Hair follicular keratinocyte (primary cell): ENCODE measurements at places on chromosomes 7 and 10. TPM values are rescaled to one million over a fixed set of nuclear protein-coding genes. Genes with fewer than 3 reads are reported as not detected.

The PIK3CG gene
- total RNA-seq = not detected in 2 replicates

The KCNMA1 gene
- 1.3 and 3.4 TPM in 2 replicates for total RNA-seq

The IDI1 gene
- total RNA-seq = 117 and 139 TPM in 2 replicates

The SUGCT gene
- total RNA-seq = 33.6 and 36.2 TPM in 2 replicates

The VPS50 gene
- total RNA-seq = 10.5 and 17.5 TPM in 2 replicates

The CCL24 gene
- total RNA-seq = not detected in 2 replicates

The MRLN gene
- total RNA-seq = not detected in 2 replicates

The NXPH1 gene
- total RNA-seq = not detected in 2 replicates

The UTF1 gene
- not detected in 2 replicates for total RNA-seq

The PNLIP gene
- not detected in 2 replicates for total RNA-seq

The KNDC1 gene
- not detected in 2 replicates for total RNA-seq

The DCLRE1C gene
- total RNA-seq = 6.6 and 8.7 TPM in 2 replicates

The SUN3 gene
- total RNA-seq = not detected in 2 replicates

The GPR37 gene
- 0.34 and 0.78 TPM in 2 replicates for total RNA-seq

The PANK1 gene
- total RNA-seq = 4.6 and 11.1 TPM in 2 replicates

The SPOCK2 gene
- 0.38 and 1.2 TPM in 2 replicates for total RNA-seq

The ACHE gene
- total RNA-seq = 0.31 TPM in 1 of 2 replicates, not detected in the other

The VSIR gene
- total RNA-seq = 10.1 and 20.5 TPM in 2 replicates

The MARCHF5 gene
- total RNA-seq = 6.0 and 6.6 TPM in 2 replicates

The GPNMB gene
- 1.9 and 2.9 TPM in 2 replicates for total RNA-seq

The RBP3 gene
- not detected in 2 replicates for total RNA-seq

The FZD8 gene
- 16.9 and 26.0 TPM in 2 replicates for total RNA-seq

The GATA3 gene
- total RNA-seq = 2.7 and 3.5 TPM in 2 replicates

The NKX1-2 gene
- total RNA-seq = 1.7 and 2.6 TPM in 2 replicates

The FAM107B gene
- 8.7 TPM in 2 replicates for total RNA-seq

The FKBP6 gene
- not detected in 2 replicates for total RNA-seq

The DOCK4 gene
- total RNA-seq = 8.2 and 12.5 TPM in 2 replicates

The CALML3 gene
- 58.4 and 62.7 TPM in 2 replicates for total RNA-seq

The PILRB gene
- 6.9 and 10.9 TPM in 2 replicates for total RNA-seq

The GSTO2 gene
- total RNA-seq = 50.1 and 65.3 TPM in 2 replicates

The TEX47 gene
- total RNA-seq = not detected in 2 replicates

The FAM237B gene
- total RNA-seq = not detected in 2 replicates

The VPS37D gene
- 2.3 and 2.9 TPM in 2 replicates for total RNA-seq

The CHST3 gene
- total RNA-seq = 17.1 and 18.3 TPM in 2 replicates

The IMPDH1 gene
- total RNA-seq = 116 and 133 TPM in 2 replicates

The PRKCQ gene
- total RNA-seq = 10.2 and 14.4 TPM in 2 replicates

The ABCB8 gene
- 53.4 and 60.7 TPM in 2 replicates for total RNA-seq

The C10orf90 gene
- total RNA-seq = 0.04 TPM in 1 of 2 replicates, not detected in the other

The GIMAP7 gene
- not detected in 2 replicates for total RNA-seq

The CPA2 gene
- 0.11 TPM in 1 of 2 replicates, not detected in the other for total RNA-seq

The NPFFR1 gene
- total RNA-seq = not detected in 2 replicates
